ENCODE measurements at places on chromosomes 7 and 10. TPM values are rescaled to one million over a fixed set of nuclear protein-coding genes. Genes with fewer than 3 reads are reported as not detected.

THSD7A gene
- total RNA-seq: not detected

CTAGE8 gene
- not detected for total RNA-seq

MLLT10 gene
- 42.2 TPM for total RNA-seq

SEMA3C gene
- total RNA-seq: not detected

PRLHR gene
- not detected for total RNA-seq

SRRM3 gene
- not detected for total RNA-seq

NXPH1 gene
- total RNA-seq: not detected

CRYGN gene
- not detected for total RNA-seq

SPDYE11 gene
- not detected for total RNA-seq

IFIT1 gene
- 45.8 TPM for total RNA-seq

SLC39A12 gene
- total RNA-seq: not detected

SLC26A3 gene
- total RNA-seq: not detected

LEP gene
- not detected for total RNA-seq

STOX1 gene
- 0.29 TPM for total RNA-seq

HECW1 gene
- total RNA-seq: not detected

PRPS1L1 gene
- not detected for total RNA-seq

TEX47 gene
- total RNA-seq: not detected

SLC18A3 gene
- total RNA-seq: not detected

SLC13A4 gene
- total RNA-seq: not detected

DLX6 gene
- not detected for total RNA-seq

NEBL gene
- total RNA-seq: not detected

NRG3 gene
- total RNA-seq: not detected

RBM20 gene
- total RNA-seq: 0.07 TPM

C7orf33 gene
- total RNA-seq: not detected

EN2 gene
- not detected for total RNA-seq

SYNPO2L gene
- 0.06 TPM for total RNA-seq

CACNB2 gene
- not detected for total RNA-seq

MYO1G gene
- total RNA-seq: 567 TPM

OR2A5 gene
- total RNA-seq: not detected

MAT1A gene
- total RNA-seq: not detected

CYP3A7 gene
- total RNA-seq: not detected

HMX2 gene
- not detected for total RNA-seq

Data from activated CD8-positive, alpha-beta memory T cell treated with anti-CD3 and anti-CD28 coated beads, Interleukin-2, amount 10 ng/mL, durations not matched to agents 7 days and 5 days (primary cell).